ENCODE measurements at places on chromosomes 12 and 14.

DNA sequence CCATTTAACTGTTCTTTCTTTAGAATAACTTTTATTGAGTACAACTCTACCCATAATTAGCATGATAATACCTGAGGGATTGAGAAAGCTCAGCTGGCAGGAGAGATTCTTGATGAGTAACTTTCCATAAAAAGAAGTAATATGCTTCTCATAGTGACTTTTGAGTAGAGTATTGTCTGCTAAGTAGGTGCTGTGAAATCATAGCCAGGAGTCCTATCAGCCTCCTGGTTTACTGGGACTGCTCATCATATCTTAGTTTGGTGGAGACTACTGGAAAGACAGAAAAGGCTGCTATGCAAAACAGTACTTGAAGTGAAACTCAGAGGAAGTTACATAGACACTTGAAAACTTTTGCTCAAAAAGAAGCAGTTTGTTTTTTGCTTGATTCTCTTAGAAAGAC lies 113.3 kb upstream of the ATP2B1 start:
- DNase-seq = no peak

- no peak for DNase-seq
These were observed 8.6 kb downstream of the DDIT3 start for GRCh38 chr12:57511588-57512325.

- DNase-seq = no peak
These were observed 259.6 kb upstream of the PELI2 start for GRCh38 chr14:55858604-55859003.

DNA sequence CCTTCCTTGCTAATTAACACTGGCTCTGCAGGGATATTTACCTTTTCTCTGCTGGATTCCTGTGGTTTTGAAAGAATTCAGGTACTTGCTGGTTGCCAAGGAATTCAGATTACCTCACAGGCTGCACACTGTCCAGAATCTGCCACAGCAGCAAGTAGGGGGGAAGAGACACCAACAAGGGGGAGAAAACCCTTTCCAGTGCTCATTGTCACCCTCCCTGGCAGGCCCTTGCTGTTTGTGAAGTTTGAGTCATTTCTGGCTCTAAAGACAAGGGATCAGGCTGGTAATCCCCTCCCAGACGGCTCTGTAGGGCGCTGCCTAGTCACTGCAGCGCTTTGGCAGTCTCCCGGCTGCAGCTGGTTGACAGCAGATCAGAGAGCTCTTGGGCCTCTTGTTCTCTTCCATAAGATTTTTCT lies 50.8 kb downstream of the TTLL5 start:
- no peak for DNase-seq

GRCh38 chr14:68593806-68594536 lies 198.9 kb downstream of the ZFP36L1 start:
- no peak for DNase-seq

DNA sequence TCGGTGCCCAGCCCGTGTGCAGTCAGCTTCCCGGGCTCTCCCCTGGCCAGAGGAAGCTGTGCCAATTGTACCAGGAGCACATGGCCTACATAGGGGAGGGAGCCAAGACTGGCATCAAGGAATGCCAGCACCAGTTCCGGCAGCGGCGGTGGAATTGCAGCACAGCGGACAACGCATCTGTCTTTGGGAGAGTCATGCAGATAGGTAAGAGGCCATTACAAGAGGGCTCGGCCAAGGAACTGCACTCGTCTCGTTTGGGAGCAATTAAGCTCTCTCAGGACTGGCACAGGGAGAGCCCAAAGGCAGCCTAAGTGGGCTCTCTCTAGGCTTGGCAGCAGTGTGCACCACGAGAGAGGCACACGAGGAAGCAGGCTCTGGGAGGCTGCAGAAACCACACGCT lies 3.7 kb downstream of the WNT5B start:
- DNase-seq = no peak

GRCh38 chr12:30570211-30570890 lies 125.3 kb downstream of the IPO8 start:
- no peak for DNase-seq

GRCh38 chr12:21879312-21879711 lies 61.9 kb downstream of the ABCC9 start:
- DNase-seq = no peak

- no peak for DNase-seq
These were observed 1.3 kb downstream of the HOXC5 start for GRCh38 chr12:54033980-54034784.

DNA sequence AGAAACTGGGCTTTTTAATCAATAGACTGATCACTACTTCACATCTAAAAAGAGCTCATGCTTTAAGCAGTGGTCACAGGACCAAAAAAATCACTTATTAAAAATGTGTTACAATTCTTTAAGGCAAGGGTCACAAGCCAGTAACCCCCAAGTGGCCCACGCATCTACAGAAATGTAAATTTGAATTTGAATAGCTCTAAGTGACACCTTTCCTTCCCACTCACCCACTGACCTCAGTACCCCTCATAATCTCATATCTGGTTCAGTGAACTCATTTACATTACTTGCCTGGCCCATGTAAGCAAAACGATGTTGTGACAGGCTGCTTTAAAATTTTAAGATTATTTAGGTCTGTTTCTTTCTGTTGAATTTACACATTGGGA lies 27.4 kb downstream of the NELL2 start:
- DNase-seq = no peak

DNA sequence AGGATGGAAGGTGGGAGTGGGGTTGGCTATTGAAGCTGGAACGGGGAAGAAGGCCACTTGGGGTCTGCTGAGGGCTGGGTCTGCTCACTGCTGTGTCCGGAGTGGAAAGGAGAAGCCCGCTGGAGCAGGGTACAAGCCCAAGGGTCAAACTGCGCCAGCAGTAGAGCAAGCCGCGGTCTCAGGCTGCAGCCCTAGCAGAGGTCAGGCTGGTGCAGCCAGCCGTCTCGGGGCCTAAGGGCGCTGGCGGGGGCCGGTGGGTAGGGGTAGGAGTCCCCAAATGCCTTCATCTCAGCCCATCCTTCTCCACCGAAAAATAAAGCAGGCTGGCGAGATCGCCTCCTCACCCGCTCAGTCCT lies 718 bp upstream of the JDP2 start:
- DNase-seq = no peak

DNA sequence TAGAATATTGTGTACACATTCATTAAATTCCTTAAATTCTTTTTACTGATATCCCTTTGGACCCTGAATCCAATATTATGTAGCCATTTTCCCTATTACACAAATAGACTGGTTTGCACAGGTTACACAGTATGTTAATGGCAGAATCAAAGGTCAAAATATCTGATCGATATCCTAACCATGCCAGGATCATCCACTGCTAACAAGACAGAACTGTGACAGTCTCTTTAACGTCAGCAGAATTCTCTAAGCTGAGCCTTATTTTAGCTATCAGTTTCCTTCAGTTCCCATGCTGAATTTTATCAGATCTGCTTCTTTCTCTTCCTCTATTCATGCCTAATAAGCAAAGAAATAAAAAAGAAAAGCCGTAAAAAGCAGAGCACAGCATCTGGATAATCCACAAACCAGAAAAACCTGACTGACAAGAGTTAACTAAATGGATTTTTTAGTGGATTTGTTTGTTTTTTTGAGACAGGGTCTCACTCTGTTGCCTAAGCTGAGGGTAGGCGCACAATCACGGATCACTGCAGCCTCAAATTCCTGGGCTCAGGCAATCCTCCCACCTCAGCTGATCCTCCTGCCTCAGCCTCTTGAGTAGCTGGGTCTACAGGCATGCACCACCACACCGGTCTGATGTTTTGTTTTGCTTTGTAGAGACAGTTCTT lies 130.4 kb downstream of the PAWR start:
- no peak for DNase-seq

GRCh38 chr12:111066744-111067437 lies 146.5 kb upstream of the MYL2 start:
- no peak for DNase-seq

DNA sequence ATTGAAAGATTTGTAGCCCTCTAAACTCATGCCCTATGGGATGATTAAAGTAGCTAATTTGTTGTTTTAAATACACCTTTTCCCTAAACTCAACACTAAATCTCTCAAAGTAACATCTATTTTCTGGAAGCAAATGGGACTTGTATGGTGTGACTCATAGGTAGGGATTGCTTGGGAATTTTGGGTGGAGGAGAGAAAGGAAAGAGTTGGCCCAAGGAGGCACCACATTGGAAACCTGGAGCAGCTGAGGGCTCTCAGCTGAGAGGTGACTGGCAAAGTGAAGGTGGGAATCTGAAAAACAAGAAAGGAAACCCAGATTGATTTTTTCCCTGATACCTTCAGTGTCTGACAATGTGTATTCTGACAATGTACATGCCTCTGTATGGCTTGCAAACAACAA lies 114.8 kb upstream of the PRICKLE1 start:
- no peak for DNase-seq

DNA sequence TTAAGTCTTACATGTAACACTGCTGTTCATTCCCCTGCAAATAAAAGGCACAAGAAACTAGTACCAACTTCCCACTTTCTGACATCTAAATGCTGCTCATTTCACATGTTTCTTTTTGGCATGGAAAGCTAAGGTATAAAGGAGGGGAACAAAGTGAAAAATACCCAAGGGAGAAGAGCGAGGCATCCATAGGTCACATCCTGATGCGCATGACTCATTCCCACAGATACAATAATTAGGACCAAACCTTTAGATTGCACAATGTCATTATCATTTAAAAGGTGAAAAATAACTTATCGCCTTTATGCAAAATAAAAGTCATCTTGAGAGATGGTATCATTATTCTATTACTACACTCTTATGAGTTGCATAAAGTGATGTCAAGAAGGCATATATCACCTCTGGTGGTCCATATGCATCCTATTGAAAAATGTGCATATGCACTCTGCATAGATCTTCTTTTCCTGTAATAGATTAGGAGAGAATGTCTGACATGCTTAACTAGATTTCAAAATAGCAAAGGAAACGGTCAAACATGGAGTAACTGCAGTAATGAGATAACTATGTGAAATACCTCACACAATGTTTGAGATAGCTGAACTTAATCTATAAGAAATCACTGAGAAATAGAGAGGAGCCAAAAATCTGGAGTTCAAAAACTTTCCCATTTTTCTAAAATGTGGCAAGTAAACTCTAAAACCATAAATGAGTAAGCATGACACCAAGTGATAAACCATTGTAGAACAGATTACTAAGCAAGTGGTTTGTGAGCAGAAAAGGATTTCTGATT lies 382.5 kb upstream of the TMTC1 start:
- DNase-seq = no peak

DNA sequence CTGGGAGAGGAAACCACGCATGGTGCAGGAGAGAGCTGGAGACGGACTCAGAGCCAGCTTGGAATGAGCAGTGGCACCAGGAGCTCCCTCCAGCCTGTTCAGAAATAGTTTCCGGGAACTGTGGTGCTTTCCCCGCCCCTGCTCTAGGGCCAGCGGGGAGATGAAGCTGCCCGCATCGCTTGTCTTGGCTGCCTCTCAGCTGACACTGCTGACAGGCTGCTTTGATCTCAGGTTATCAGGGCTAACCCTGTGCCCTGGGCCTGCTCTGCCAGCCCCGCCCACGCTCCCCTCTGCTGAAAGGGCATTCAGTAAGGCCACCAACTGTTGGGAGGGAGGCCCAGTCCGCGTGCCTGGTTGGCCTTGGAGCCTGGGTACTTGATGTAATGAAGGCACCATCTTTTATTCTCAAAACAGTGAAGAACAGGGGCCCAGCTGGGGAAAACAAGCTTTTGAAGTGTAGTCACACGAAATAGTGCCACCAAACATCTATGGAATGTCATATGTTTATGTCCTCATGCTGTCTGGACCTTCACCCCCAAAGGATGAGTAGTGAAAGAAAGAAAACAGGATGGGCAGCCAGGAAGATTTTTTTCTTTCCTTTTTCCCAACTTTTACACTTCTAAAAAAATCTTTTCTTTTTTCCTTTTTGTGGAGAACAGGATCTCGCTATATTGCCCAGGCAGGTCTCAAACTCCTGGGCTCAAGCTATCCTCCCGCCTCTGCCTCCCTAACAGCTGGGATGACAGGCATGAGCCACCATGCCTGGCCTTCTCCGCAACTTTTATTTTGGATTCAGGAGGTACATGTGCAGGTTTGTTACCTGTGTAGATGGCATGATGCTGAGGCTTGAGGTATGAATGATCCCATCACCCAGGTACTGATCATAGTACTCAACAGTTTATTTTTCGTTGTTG lies 115.9 kb upstream of the TBX3 start:
- DNase-seq = no peak

DNA sequence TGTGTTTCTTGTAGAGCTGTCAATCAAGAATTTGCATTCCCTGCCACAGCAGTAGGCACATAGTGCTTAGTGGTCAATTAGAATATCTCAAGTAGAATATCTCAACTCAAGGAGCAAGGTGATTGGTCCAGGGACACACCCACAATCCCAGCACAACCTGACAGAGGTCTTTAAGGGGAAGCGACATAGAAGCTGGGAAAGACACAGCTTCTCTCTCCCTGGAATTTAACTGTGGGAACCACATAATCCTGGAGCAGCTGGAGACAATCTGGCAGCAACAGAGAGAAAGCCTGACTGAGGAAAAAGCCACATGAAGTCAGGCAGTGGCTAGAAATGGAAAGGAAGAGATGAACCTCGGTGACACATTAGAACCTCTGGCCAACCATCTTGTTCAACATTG lies 85.7 kb upstream of the LMO3 start:
- DNase-seq = no peak

DNA sequence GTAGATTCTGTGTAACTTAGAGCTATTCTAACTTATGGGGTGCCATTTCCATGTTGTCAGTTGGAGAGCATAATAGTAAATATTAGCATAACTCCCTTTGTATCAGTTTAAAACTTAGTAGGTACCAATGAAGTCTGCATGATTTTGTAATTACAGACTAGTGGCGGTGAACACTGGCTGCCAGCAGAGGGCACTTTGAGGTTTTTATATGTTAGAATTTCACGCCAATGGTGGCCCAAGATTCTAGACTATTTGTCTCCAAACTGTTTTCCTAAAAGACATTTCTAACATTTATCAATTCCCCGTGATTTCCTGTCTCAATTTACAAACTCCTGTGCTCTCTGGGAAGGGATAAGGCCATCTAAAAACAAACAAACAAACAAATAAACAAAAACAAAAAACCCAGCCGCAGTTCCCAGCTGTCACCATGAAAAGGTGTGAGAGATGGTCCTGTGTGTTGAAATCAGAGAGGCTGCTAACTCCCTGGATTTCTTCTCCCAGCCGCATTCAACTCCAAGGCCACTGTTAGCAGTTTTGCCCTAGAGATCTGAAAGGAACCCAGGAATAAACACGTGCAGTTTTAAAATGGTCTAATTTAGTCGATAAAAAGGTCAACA lies 57.6 kb downstream of the BRMS1L start:
- no peak for DNase-seq

- no peak for DNase-seq
These were observed 292.4 kb downstream of the DUSP6 start for GRCh38 chr12:89059721-89060541.

DNA sequence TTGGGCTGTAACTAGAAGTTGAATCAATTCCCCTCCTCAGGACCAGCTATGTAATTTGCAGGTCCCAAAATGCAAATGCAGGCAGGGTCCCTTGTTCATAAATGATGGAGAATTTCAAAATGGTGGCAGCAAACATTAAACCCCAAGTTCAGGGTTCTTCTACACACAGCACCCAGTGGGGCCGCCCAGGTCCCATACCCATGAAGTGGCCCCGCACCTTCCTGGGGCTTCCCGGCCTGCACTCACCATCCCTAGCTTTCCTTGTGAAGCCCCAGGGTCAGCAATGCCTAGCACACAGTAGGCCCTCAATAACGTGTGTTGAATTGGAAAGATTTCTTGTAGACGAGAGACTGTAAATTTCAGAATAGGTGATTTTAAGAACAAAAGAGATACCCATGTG lies 76.0 kb downstream of the NTF3 start:
- DNase-seq = no peak

- DNase-seq = no peak
These were observed 748.8 kb downstream of the C12orf50 start for GRCh38 chr12:87280356-87280755.

Data from activated CD4-positive, alpha-beta T cell treated with anti-CD3 and anti-CD28 coated beads for 4 hours (primary cell).